ENCODE measurements at places on chromosomes 7 and 10. TPM values are rescaled to one million over a fixed set of nuclear protein-coding genes. Genes with fewer than 3 reads are reported as not detected.

The SEPHS1 gene
- total RNA-seq: 34.8 TPM

The PDE6C gene
- not detected for total RNA-seq

The SCIN gene
- total RNA-seq: 9.8 TPM

The PGAM2 gene
- total RNA-seq: 0.85 TPM

The RADIL gene
- 19.8 TPM for total RNA-seq

The UCMA gene
- total RNA-seq: not detected

The AKAP9 gene
- 84.5 TPM for total RNA-seq

The GCK gene
- total RNA-seq: 1.9 TPM

The ZNF736 gene
- total RNA-seq: 22.1 TPM

The THSD7A gene
- 30.9 TPM for total RNA-seq

The AGAP4 gene
- 30.5 TPM for total RNA-seq

The NUTM2E gene
- not detected for total RNA-seq

The RELN gene
- 168 TPM for total RNA-seq

The GSDME gene
- total RNA-seq: 8.8 TPM

DNA sequence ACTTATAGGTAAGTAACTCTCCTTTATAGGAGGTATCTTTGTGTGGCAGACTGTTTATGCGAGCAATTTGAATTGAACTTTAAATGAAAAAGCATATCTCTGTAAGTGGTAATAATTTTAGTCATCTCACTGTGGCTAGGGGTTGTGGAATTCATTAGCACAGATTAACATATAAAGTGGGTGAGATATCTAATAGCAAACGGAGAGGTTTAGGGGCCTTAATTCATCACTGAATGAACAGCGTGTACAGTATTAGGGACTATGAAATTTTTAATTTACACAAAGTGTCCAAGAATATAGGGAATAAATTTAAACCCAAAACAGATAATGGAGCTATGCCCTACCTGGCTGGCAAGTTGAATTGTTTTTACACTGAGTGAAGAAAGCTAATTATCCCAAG lies 15.7 kb upstream of the FAM204A start:
- no peak for DNase-seq

DNA sequence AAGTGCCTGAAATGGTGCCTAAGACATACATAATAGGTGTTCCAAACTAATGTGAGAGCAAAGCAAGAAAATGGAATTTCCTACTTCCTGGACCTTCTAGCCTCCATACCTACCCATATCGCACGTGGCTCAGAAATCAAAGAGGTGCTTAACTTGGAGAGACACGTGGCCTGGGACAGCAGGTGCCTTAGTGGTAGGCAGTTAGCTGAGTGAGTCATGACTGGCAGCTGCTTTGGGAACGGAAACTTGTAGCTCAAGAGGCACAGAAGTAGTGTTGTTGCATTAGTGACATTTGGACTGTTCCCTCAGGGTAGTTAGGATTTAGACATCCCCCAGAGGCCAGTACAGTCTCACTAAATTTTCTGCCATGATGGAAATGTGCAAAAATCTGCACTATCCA lies 12.0 kb upstream of the BMPER start:
- no peak for DNase-seq

- DNase-seq: peak; percentile 47
Measured at GRCh38 chr10:71209731-71210541, 2.4 kb upstream of the UNC5B start.

DNA sequence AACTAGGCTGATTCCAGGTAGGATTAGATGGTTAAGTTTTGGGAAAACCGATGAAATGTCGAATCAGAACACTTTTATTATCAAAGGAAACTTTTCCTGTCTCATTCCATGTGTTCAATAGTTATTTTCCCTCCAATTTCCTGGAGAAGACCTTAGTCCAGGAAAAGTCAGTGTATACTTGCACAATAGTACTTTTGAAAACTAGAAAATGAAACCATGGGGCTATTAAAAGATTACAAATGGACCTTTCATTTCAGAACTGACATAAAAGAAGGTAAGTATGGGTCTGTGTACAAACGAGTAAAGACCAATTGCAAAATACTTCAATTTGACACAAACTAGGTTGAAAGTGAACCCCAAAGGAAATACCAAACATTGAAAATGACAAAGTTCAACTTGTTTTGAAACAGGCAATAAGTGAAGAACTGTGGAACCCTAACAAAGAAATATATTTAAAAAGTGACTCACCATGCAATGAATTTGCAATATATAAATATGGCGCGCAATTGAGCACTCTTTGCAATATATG lies 2.1 kb downstream of the AVPI1 start:
- no peak for DNase-seq

- no peak for DNase-seq
Measured at GRCh38 chr7:79624336-79624735, 170.9 kb upstream of the MAGI2 start.

GRCh38 chr10:119399466-119399865 lies 143.1 kb downstream of the RGS10 start:
- DNase-seq: no peak

- no peak for DNase-seq
Measured at GRCh38 chr10:131683281-131683861, 217.4 kb upstream of the PPP2R2D start.

- no peak for DNase-seq
Measured at GRCh38 chr10:33807531-33808359, 473.3 kb upstream of the NRP1 start.

GRCh38 chr7:725223-726005 lies 1.1 kb upstream of the DNAAF5 start:
- peak; percentile 28 for DNase-seq

- DNase-seq: no peak
Measured at GRCh38 chr10:3848005-3848774, 63.2 kb upstream of the KLF6 start.

GRCh38 chr10:86970982-86971231 lies 2.6 kb downstream of the ADIRF start:
- no peak for DNase-seq

DNA sequence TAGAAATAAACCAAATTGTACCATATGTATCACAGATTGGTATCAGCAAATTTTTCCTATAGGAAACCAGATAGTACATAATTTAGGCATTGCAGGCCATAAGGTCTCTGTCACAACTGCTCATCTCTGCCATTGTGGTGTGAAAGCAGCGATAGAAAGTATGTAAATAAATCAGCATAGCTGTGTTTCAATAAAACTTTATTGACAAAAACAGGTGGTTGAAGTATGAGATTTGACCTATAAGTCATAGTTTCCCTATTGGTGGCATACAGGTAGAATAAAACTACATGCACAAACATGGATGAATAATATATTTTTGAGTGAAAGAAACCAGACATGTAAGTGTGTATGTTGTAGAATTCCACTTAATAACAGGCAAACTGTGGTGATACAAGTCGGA lies 1454.9 kb downstream of the REEP3 start:
- DNase-seq: no peak

DNA sequence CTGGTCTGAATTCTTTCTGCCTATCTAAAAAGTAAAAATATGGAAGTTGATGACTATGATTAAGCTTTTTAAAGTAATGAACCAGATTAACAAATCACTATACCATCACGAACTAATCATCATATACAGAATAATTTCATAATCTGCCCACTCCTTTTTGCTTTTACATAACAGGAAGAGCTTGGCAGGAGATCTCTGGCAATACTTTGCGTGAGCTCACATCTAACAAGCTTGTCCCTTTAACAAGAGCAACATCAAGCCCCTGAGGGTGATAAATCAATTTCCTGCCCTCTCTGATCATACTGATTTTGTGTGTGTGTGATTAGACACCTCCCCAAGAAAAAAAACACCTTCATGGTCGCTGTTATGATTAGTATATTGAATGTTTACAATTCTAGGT lies 143.5 kb upstream of the ASAH2 start:
- no peak for DNase-seq

GRCh38 chr7:43646603-43647338 lies 63.9 kb downstream of the STK17A start:
- no peak for DNase-seq

- no peak for DNase-seq
Measured at GRCh38 chr7:95723583-95724180, 48.7 kb upstream of the DYNC1I1 start.

- no peak for DNase-seq
Measured at GRCh38 chr7:52450816-52451215, 584.6 kb upstream of the POM121L12 start.

GRCh38 chr7:116284390-116284789 lies 74.1 kb downstream of the TES start:
- no peak for DNase-seq

DNA sequence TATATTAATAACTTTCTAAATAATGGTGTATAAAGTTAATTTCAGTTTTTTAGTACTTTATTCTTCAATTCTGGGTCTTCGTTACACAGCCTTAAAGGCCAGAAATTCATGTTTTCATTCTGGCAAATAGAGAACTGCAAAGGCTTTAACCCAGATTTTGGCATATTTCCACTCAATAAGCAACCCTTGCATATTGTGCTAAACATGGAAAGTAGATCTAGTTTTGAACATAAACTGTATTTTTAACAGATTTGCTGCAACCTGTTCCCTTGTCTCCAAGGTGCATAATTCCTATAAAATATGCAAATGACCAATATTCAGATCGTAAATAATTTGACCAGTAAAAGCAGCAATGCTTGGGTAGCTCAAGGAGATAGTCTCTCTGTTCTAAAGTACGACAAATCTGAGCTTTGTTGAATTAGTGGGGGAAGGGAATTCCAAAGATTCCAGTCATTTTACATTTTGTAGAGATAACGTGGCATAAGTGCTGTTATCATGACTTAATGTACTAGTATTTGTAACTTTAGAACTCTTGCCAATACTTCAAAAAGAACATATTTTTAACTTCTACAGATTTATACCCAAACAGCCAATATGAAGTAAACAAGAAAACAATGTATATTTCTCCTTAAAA lies 46.4 kb upstream of the RSBN1L start:
- DNase-seq: no peak

Measured in sciatic nerve (tissue), 2 donors.